Activated effector memory CD4-positive, alpha-beta T cell treated with anti-CD3 and anti-CD28 coated beads, Interleukin-2, amount 50 U/mL, for 16 hours (primary cell): ENCODE measurements at places on chromosomes 4 and X.
A peak's percentile ranks its signal among the peaks of the same experiment; 100 is the strongest.

DNA sequence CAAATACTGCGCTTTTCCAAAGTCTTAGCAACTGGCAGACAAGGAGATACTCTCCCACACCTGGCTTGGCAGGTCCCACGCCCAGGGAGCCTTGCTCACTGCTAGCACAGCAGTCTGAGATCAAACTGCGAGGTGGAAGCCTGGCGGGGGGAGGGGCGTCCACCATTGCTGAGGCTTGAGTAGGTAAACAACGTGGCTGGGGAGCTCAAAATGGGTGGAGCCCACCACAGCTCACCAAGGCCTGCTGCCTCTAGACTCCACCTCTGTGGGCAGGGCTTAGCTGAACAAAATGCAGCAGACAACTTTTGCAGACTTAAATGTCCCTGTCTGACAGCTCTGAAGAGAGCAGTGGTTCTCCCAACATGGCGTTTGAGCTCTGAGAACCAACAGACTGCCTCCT lies 23.0 kb upstream of the NFKB1 start:
- DNase-seq = no peak

GRCh38 chrX:24479924-24480323 lies 14.8 kb downstream of the PDK3 start:
- DNase-seq = peak; percentile 87

- DNase-seq = peak; percentile 75
These were observed at the start of gene FLNA for GRCh38 chrX:154374313-154375155. Gene FLNA (minus strand): TSS chrX:154374634. CDS start chrX:154371245, 3,389 bp downstream.

DNA sequence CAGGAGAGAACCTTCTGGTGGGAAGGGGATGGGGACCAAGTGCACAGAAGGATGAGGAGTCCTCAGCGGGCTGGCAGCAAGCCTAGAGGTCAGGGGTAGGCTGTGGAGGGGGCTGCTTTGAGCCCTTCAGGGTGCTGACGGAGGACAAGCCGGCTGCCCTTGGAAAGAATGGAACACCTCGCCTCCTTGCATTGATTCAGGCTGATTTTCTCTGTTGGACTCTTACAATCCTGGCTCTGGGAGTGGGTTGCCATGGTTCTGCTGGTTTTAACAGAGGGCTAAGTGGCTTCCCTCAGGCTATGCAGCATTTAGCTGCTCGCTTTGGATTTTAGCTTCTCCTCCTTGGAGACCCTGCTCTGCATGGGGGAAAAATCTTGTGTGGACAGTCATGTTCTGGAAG lies 49.4 kb upstream of the CHRNA9 start:
- DNase-seq = no peak

DNA sequence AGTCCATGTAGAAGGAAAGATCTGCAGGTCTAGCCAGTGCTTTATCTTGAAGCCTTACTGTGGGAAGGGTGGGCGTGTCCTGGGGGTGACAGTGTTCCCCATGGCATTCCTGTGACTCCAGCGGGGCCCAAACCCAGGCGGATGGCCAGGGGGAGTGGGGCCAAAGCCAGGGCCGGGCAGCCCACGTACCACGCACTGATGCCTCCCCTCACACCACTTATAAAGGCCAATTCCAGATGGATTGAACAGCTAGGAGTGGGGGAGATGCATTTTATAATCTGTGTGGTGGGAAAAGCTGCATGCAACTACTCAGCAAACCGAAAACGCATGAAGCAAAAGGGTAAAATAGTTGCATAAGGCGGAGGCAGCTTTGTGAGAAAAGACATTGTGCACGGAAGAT lies 36.4 kb downstream of the NELFA start:
- DNase-seq = no peak

DNA sequence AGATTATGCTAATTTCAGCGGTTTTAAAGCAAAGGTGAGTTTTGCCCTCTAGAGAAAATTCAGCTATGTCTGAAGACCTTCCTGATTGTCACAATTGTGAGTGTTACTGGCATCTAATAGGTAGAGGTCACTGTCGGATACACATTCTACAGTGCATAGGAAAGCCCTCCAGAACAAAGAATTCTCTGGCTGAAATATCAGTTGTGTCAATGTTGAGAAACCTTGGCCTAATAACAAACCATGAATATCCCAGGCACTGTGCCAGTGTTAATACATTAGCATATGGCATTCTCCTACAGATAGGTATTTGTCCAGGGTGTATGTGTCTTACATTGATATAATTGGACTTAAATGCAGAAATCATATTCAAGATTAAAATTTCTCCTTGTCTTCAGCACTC lies 294.3 kb downstream of the FSTL5 start:
- DNase-seq = no peak

DNA sequence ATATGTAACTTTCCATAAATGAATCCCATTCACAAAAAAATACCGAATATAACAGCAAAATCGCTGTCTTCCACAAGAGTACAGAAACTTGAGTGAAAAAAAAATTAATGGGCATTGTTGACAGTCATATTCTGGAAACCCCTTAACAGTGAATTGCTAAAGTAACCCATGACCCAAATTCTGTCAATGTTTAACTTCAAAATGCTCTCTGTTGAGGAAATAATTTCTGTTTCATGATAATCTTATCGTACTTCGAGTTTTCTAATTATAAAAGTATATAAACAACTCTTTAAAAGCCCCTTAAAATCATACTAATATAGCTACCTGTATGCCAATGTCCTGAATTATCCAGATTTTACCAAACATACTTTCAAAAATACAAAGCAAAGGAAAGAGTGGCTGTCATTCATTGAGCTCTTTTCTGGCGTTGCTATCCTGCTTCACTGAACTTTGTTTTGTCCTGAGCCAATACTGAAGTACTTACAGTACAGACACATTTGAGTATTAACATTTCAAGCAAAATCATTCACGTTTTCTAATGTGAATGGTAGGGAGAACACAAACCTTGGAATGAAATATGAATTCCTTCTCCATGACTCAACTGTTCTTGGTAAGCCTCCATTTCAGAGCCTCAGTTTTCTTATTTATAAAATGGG lies 2.4 kb downstream of the XAGE3 start:
- no peak for DNase-seq

GRCh38 chrX:2486476-2487133 lies 14.2 kb downstream of the DHRSX start:
- DNase-seq = no peak

GRCh38 chrX:31383991-31384390 lies 312.1 kb upstream of the FTHL17 start:
- DNase-seq = no peak

GRCh38 chr4:54157606-54158005 lies 57.6 kb downstream of the GSX2 start:
- DNase-seq = no peak

- no peak for DNase-seq
These were observed 72.2 kb downstream of the COMMD8 start for GRCh38 chr4:47391256-47391655.

DNA sequence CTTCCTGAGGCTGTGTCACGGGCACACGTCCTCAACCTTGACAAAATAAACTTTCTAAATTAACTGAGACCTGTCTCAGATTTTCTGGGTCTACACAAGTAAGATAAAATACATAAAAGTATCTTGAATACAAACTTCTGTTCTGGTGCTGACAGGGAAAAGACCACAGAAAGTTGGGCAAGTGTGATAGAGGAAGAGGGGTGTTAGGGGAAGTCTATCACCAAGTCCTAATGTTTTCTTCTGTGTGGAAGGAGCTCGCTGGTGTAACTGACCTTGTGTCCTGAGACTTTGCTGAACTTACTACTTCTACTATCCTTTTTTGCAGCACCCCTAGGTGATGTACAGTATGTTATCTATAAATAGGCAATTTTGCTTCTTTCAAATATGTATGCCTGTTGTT lies 97.0 kb upstream of the STIM2 start:
- DNase-seq = no peak

- DNase-seq = no peak
These were observed 1626.0 kb upstream of the TENM3 start for GRCh38 chr4:180617196-180617595.

- DNase-seq = no peak
These were observed 139.3 kb downstream of the GPR143 start for GRCh38 chrX:9626379-9626778.

DNA sequence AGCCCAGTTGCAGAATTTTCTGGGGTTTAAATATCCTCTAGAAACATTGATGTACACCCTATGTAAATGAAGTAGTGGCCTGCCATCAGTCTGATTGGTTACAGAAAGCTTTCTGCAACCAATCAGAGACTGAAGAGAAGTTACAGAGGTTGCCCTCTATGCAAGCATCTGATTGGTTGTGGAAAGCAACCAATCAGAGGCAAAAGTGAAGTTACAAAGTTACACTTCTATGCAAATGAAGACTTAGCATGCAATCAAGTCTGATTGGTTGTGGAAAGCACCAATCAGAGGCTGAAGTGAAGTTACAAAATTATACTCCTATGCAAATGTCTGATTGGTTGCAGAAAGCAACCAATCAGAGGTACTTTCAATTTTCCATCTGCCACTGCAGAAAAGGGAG lies 51.9 kb upstream of the USP9X start:
- no peak for DNase-seq

DNA sequence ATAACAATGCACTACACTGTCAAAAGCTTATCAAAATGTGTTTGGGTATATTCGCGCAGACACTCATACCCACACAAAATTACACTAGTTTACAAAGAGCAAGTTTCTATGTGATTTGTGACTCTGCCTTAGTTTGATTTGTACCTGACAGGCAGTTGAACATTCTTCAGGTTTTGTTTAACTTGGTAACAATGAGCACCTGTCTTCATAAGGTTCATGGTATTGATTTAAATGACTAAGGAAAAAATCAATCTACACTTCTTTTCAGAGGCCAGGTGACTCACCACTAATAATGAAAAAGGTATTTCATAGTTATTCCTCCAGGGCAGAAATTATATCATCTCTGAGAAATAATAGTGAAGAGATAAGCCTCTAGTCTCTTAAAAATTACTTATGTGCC lies 1114.6 kb upstream of the AGA start:
- DNase-seq = no peak

GRCh38 chr4:6493658-6494304 lies 21.4 kb upstream of the PPP2R2C start:
- peak; percentile 38 for DNase-seq

- no peak for DNase-seq
These were observed 392.4 kb downstream of the UNC5C start for GRCh38 chr4:95156452-95156765.

- DNase-seq = no peak
These were observed 65.7 kb upstream of the NOCT start for GRCh38 chr4:138949866-138950265.

- no peak for DNase-seq
These were observed 155.8 kb downstream of the SHROOM3 start for GRCh38 chr4:76590798-76591281.

GRCh38 chr4:20832826-20833225 lies 132.6 kb downstream of the PACRGL start:
- DNase-seq = no peak

DNA sequence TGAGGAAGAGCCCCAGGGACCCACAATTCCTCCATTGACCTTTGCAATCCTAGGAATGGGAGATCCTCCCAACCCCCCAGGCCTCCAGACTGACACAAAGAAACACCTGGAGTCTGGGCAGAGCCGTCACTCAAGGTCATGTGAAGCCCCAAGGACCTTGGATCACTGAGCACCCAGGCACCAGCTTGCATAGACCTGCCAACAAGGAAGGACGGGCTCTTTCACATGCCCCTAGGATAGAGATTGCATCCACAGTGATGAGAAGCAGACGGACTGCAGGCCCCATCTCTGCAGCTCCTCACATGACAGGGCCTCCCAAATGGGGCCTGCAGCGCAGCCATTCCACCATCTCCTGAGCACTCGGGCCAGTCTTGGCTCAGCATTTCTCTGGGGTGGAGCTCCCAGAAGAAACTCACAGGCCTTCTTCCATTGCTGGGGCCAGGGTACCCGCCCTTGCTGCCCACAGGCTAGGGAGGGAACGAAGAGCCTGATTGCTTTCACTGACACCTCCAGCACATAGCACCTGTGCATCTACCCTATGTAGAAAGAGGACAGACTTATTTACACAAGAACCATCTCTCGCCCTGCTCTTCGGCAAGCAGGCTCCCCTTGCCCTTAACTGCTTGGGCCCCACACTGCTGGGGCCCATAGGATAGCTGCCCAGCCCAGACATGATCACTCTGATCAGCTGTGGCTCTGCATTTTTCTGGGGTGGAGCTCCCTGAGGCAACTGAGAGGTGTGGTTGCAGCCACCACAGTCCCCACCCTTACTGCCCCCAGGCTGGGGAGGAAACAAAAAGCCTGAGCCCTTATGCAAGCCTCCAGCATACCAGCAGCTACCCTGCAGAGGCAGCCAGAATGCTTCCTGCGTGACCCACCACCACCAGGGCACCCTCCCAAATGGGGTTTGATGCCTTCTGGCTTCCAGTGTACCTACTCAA lies 185.7 kb upstream of the ZCCHC13 start:
- no peak for DNase-seq

GRCh38 chr4:4641661-4642495 lies 100.0 kb upstream of the STX18 start:
- DNase-seq = no peak

GRCh38 chr4:153585026-153585425 lies 99.1 kb upstream of the TLR2 start:
- DNase-seq = no peak

DNA sequence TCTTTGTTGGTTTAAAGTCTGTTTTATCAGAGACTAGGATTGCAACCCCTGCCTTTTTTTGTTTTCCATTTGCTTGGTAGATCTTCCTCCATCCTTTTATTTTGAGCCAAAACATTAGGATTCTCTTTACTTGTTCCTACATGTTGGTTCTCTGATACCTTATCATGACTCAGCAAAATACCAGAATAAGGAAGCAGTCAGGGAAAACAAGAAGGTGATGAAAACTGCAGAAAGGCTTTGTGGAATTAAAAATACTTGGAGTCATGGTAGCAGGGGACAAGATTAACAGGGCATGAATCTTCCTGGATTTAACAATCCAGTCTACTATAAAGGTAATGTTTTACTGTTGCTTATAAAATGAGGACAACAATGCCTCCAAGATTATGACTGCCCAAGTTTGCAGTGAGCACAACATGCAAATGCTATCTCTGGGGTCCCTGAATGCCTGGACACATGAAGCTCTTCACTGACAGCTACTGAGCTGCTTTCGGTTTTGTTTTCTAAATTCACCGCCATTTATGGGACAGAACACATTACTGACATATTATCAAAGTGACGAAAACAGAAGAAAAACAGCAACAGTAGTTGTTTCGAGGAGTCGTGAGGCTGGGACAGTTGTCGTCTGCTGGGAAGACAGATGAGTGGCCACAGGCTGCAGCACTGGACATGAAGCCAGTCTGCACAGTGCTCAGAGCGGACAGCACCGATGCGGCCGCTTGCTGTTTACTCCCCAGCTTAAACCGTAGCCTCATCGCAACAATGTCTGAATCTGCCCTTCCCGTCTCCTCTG lies 174.5 kb upstream of the DKK2 start:
- DNase-seq = no peak

GRCh38 chr4:111781611-111782010 lies 363.6 kb upstream of the FAM241A start:
- DNase-seq = no peak

DNA sequence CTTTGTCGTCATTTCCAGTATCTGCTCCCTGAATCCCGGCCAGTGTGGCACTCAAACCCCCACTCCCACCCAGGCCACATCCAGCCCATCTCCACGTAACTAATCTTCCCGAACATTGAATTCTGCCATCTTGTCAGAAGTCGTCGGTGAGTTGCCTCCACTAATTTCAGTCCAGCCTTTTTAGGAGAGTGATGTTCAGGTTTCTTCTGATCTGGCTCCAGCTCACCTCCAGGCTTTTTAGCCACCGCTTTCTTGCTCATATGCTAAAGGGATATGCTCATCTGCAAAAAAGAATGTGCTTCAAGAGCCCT lies 1.3 kb downstream of the TMEM165 start:
- no peak for DNase-seq
